ENCODE measurements at places on chromosomes 1 and 21.

GRCh38 chr1:59803458-59804038 lies 11.2 kb upstream of the HOOK1 start:
- no peak for DNase-seq

- peak; percentile 58 for DNase-seq
These were observed 38.2 kb downstream of the SLC9A1 start for GRCh38 chr1:27116697-27117096.

DNA sequence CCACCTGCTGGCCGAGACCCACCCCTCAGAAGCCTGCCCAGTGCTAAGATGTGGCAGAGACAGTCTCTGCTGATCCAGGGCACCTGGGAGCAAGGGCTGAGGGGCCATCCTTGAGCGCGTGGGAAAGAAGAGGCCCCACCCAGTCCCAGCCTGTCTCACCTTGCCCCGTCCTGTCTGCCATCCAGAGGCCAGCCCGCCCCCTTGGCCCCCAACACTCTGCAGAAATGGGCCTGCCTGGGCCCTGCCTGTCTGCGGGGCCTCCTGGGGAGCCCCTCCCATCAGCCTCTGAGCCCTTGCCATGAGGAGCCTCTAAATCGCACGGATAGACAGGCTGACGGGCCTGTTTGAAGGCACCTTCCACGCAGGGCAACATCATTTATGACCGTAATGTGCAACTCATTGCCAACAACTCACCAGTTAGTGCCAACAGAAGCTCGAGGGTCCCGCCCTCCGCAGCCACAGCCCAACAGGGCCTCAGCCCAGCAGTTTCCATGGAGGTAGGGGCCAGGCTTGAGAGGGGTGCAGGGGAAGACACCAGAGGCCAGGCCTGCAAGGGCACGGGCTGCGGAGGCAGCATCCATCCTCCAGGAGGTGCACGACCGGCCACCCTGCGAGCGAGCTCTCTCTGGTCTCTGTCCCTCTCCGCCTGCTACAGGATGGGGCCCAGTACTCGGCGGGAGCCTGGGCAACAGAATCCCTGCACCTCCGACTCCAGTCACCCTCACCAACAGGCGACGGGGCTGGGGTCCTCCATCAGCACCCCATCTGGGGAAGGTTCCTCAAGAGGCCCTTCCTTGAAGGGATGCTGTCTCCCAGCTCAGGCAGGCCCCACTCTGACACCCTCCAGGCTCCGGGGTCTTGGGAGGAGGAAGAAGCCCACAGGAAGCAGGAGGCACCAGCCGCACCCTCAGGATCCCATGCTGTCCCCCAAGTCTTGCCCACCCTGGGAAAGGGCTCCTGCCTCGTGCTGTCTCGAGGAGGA lies 78.0 kb downstream of the MEGF6 start:
- DNase-seq, result no peak

DNA sequence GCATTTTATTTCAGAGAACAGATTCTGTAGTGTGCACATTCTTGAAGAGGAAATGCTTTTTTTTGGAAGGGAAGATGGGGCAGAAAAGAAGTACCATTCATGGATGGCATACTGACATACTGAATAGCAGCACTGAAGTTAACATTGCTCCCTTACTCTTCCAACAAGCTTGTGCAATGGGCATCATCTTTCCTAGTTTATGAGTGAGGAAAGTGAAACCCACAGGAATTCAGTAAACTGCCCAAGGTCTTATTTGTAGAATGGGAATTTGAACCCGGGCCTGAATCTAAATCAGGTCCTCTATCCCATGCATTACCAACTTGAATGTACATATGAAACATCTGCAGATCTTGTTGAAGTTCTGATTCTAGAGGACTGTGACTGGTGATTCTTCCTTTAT lies 215.7 kb upstream of the FGGY start:
- DNase-seq, result no peak

DNA sequence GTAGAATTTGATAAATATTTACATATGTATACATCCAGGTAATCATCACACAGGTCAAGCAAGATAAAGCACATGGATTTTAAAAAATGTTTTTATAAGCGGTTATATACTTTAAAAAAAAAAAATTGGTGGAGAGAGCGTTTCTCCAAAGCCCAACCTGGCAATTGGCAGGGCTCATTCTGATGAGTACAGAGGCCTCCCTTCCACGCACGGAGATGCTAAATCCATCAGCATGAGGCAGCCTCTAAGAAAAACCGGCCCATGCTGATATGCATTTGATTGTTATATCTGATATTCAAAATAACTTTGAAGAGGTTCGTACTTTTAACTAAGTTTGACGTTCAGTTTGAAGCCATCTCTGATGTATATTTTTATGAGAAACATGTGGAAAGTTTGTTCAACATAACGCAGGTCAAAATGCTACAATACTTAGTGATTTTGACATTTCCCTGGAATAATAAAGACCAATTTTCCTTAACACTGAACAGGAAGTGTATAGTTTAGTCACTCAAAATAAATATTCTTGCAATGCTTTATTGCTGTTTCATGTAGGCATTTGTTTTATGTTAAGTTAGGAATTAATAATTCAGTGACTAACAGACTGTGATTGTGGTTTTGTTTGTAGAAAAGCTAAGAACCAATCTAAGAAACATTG lies 151.7 kb downstream of the NR5A2 start:
- no peak for DNase-seq

DNA sequence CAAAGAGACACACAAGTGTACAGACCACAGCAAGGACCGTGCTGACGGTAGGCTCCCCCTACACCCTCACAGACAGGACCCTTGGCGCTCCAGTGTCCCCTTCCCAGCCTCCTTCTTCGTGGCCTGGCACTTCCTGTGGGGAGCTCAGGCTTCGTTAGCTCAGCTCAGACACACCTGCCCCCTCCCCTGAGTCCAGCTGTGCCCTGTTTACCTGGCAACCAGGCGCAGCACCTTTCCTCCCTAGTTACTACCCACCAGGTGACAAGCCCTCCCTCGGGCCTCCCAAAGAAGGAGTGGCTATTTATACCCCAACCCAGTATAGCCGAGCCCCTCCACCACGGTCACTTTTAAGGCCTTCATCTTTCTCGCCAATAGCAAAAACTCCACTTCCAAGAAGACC lies 4.7 kb downstream of the CELF3 start:
- DNase-seq, result no peak

- DNase-seq, result no peak
These were observed 1.6 kb upstream of the BSND start for GRCh38 chr1:54996869-54997710.

DNA sequence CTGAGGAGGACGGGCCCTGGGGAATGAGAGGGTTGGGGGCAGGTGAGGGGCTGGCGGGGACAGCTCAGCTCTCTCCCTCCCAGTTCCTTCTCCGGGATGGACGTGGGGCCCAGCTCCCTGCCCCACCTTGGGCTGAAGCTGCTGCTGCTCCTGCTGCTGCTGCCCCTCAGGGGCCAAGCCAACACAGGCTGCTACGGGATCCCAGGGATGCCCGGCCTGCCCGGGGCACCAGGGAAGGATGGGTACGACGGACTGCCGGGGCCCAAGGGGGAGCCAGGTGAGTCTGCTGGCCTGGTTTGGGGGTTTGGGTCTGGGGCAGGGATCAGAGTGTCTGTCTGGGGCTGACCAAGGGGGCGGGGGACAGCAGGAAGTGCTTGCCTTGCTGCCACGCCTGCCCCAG lies 495 bp downstream of the C1QC start:
- DNase-seq, result no peak

GRCh38 chr1:208216062-208216461 lies 28.1 kb downstream of the PLXNA2 start:
- peak; percentile 67 for DNase-seq

GRCh38 chr1:157325220-157325619 lies 187.0 kb upstream of the ETV3 start:
- DNase-seq, result no peak

DNA sequence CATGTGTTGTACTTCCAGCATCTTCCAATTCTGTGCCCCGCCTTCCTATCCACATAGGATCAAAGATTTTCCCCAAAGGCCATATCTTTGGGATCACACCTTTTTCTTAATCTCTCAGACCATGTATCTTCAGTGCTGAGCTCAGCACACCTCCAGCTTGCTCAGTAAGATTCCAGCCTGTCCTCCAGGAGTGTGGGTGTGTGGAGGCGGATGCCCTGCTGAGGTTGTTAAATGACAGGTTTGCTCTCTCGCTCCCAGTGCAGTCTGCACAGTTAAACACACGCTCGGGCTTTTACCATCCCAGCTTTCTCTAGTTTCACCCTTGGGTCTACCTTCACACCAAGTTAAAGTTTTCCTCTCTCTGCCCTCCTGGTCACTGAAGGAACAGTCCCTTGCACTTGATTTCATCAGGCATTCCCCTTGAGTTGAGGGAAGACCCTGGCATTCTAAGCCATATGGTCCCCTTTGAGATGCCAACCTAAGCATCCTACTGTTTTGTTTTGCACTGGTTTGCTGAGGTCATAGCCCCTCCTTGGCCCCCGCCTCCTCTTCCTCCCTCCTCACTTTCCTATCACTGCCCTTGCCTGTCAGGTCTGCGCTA lies 13.7 kb downstream of the MYOG start:
- DNase-seq, result no peak

- no peak for DNase-seq
These were observed 24.2 kb upstream of the DYNLT5 start for GRCh38 chr1:66728021-66728420.
